ENCODE measurements at places on chromosomes 1 and 21.

- peak; percentile 17 for DNase-seq
Observed at GRCh38 chr1:112508278-112509004, at the start of gene WNT2B. TSS of gene WNT2B (plus strand) at chr1:112508965. CDS start at chr1:112509263, 298 bp downstream.

DNA sequence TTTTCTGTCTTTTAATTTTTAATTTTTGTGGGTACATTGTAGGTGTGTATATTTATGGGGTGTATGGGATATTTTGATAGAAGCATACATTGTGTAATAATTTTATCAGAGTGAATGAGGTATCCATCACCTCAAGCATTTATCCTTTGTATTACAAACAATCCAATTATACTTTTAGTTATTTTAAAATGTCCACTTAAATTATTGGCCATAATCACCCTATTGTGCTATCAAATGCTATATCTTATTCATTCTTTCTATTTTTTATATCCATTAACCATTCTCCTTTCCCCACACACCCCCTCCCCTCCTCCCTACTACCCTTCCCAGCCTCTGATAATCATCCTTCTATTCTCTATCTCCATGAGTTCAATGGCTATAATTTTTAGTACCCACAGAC lies 70.2 kb upstream of the TSHB start:
- no peak for DNase-seq

GRCh38 chr1:22414244-22414751 lies 37.4 kb upstream of the ZBTB40 start:
- no peak for DNase-seq

DNA sequence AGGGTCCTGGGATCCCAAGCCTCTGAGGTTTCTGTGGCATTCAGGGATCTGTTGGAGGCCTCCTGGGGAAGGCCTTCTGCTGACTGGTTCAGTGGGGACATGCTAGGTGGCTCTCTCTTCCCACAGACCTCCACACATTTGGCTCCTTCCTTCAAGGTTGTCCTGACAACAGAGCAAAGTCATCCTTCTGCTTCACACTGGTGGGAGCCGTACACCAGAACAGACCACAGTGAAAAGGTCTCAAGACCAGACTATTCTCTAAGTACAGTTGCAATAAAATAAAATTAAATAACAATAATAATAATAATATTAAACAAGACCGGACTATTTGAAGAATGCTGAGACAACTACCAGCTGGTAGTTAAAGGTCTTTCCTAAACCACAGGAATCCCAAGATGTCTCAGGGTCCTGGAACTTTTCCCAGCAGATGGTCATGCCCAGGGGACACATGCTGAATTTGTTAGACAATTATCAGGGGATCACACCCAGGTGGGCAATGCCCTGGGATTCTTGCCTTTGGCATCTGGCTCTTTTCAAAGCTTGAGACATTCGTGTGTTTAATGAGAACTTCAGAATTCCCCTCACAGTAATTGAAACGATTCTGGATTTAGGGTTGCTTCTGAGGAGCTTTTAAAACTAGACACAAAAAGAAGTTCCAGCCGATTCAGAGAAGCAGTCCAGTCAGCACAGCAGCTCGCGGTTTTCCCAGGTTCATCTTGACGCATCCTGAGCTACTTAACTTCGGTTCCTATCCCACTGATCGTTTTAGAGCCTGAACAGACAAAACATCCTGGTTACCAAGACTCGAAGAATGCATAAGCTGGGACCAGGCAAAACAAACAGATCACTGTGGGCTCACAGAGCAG lies 22.9 kb downstream of the HTR1D start:
- no peak for DNase-seq

- no peak for DNase-seq
Observed at GRCh38 chr1:175449306-175449705, 256.7 kb upstream of the KIAA0040 start.
